ENCODE measurements at places on chromosomes 12 and 14.
A peak's percentile ranks its signal among the peaks of the same experiment; 100 is the strongest.

- DNase-seq = no peak
Observed at GRCh38 chr12:116406529-116406928, 129.0 kb upstream of the MED13L start.

DNA sequence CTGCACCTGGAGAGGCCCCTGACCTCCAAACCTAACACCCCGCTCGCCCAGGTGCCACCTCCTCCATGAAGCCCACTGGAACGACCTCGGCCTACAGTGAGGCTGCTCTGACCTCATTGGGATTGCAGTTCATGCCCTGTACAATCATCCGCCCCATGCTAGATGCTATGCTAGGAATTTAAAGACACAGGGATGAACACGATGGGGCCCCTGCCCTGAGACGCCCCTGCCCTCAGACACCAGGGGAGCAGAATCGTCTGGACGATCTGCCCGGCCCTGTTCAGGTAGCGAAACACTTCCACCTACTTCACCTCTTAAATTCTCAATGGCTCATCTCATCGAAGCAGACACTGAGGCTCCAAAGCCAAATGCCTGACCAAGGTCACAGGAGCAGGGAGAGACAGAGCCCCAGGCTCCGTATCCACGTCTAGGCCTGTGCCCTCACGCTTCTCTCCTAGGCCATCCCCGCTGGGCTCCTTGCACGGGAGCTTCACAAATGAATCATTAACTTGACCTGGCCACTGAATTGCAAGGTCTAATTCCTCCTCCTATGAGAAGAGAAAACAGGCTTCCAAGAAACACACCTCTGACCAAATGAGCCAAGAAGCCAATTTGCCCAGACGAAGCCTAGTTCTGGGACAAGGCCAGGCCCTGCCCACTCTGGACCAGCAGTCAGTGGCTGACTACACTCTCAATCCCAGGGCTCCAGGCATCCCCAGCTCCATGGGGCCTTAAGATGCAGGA, 35.2 kb downstream of the SCARB1 start:
- DNase-seq = no peak

DNA sequence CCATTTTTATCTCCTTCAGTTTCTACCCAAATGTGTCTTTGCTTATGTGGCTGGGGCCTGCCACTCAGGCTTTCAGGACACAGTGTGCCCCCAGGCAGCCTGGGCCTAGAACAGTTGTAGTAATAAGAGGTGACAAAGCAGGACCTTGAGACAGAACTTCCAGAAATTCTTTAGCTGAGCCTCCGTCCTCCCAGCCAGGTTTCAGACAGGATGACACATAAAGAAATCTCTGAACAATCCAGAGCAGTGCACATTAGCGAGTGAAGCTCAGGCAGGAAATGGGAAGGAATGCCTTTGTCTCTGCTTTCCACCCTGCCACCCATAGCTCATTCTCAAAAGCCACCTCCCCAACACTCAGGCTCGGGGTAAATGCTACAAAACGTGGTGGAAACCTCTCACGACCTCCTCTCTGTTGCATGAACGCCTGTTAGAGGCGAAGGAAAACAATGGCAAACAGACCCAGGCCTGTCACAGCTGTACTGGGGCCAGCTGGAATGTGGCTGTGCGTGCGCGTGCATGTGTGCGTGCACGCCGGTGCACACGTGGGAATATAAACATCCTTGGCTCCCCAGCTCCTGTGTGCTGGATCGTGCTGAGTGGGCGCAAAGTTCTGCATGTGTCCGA, 286.7 kb downstream of the ZFP36L1 start:
- no peak for DNase-seq

- no peak for DNase-seq
Observed at GRCh38 chr12:131124487-131125280, 171.0 kb downstream of the ADGRD1 start.

DNA sequence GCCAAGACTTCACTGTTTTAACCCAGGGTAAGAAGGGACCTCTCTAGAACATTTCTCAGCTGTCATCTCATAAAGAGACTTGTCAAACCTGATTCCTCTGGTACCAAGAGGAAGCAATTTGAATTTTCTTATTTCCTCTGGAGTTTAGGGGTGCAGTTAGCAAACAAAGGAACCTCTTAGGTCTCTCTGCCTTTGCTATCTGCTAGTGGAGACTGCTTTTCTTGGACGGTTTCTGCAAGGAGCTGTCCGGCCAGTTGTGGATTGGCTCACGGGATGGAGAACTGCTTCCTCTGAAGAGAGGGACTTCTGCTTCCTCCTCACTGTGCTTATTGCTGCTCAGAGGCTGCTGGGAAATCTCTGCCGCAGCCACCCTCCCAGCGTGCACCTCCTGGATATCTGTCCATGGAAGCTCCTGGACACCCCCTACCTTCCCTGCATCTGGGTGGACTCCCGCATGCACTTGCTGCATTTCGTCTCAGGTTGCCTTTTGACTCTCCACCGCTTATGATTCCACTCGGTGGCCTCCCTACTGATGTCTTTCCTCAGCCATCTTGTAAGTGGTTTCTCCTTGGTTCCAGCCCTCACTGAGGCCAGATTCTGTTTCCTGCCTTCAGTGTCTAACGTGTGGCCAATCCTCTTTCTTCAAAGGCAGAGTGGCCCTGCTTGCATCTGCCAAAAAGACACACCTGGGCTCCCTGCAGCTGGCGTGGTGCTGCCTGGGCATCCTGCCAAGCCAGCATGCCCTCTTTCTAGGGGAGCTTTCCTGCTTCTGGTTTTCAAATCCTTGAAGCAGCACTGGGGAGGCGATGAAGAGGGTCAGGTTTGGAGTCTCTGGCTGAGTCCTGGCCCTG, 187.3 kb downstream of the CHST11 start:
- DNase-seq = no peak

DNA sequence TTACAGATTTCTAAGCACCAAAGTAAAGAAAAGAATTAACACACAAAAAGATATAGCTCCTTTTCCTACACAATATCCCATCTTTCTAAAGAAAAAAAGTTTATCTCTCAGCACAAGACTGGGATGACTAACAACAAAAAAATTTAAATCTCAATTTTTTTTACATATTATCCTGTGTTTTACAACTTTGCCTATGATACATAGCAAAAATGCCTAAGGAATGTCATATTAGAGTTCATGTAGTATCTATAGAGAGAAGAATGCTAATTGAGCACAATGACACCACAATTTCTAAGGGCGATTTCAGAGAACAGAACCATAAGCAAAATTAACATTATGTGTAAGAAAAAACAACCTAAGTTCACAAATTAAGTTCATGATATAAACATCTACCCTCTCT, 16.3 kb downstream of the C2CD5 start:
- DNase-seq = no peak

DNA sequence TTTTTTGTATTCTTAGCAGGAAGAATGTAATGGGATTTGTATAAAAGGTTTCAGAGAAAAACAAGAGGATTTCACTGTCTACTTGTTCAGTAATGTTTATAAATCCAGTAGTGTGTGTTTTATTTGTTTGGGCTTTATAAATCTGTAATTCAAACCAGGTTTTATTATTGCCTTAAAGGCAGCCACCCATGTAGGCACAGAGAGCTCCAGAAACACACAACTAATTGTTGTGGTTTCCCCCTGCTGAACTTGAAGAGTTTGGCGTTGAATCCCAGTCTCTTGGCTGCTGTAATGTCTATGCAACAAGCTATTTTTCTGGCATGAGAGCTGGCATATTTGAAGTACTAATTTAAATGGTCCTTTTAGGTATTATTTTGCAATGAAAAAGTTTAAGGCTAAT, 63.4 kb upstream of the SLCO1C1 start:
- no peak for DNase-seq

DNA sequence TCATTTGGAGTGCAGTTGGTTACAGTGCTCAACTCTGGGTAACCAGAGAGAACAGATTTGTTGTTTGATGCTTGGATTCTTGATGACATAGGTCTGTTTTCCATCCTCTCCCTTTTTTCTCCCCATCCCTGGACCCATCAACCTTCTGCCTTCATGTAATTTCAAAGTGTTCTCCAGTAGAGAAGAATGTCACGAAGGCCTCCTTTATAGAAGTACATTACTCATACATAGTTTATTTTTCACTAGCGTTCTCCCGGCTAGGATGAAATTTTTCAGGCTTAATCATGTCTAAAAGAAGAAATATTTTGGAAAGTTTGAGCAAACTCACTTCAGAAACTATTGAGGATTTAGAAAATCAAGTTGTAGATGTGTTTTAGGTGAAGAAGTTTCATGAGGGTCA, 20.9 kb upstream of the APPL2 start:
- no peak for DNase-seq

DNA sequence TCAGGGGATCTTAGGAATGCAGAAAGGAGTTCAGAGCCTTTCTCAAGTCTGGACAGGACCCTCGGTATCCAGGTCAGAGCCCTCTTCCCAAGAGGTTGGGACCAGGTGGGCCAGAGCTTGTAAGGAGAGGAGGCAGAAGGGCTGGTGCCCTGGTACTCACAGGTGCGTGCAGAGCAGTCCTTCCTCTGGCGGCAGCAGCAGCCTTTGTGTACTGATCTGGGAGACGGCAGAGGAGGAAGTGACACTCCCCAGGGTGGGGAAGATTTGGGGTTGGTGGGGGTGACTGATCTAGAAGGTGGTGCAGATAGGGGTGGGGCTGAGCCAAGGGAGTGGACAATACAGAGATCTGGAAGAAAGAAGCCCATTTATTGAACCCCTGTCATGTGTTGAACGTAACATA, at the start of gene ITGB7:
Gene ITGB7 (minus strand): TSS at position 210 of the 400 bp plus-strand sequence. CDS start 6,808 bp downstream, outside the sequence.
- peak; percentile 87 for DNase-seq

GRCh38 chr14:85883966-85884365, 354.0 kb downstream of the FLRT2 start:
- no peak for DNase-seq

DNA sequence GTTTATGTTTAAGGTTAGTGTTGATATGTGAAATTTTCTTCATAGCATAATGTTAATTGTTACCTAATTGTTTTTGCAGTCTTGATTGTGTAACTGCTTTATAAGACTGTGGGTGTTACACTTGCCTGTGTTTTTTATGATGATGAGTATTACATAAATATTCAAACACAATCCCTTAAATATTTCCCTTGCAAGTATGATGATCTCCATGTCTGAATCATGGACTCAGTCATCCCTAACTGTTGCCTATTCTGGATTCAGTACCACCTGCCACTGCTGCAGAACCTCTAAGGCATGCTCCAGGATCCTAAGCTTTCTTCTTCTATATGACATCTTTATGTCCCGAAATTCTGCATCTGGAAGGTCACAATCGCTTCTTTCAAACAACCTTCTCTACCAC, 246.3 kb upstream of the CLEC14A start:
- DNase-seq = no peak

Data from naive thymus-derived CD8-positive, alpha-beta T cell (primary cell).